ENCODE measurements at places on chromosomes 11 and 22.

DNA sequence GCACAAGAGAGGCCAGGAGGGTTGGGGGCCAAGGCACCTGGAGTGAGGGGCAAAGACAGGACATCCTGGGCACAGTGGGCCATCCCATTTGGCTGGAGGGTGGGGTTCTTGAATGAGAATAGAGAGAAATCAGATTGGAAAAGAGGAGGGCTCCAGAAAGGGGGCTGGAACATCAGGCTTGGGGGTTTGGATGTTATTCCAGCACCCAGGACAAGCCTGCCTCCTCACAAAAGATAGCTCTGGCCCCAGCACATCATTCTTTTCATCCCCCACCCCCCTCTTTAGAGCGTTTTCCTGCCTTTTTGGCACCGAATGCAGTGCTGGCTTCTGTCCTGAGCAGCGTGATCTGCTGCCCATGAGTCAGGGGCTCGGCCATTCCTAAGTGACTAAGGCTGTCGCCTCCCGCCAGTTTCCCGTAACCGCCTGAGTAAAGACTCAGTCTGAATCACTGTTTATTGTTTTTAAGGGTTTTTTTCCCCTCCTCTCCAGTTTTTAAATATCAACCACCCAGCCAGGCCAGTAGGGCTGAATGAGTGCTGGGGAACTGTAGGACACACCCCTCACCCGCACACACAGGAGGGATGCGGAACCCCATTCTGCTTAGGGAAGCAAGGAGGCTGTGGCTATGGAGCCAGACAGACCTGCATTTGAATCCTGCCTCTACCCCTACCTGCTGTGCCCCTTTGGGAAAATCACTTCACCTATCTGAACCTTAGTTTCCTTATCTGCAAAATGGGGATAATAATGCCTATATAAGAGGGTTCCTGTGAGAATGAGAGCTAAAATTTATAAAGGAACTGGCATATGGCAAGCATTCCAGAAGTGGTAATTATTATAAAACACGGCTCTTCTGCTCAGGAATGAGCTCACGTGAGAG lies 32.4 kb upstream of the NAV2 start:
- peak; percentile 93 for DNase-seq

- DNase-seq = no peak
Observed at GRCh38 chr11:65634440-65634839, 3.5 kb upstream of the SIPA1 start.

DNA sequence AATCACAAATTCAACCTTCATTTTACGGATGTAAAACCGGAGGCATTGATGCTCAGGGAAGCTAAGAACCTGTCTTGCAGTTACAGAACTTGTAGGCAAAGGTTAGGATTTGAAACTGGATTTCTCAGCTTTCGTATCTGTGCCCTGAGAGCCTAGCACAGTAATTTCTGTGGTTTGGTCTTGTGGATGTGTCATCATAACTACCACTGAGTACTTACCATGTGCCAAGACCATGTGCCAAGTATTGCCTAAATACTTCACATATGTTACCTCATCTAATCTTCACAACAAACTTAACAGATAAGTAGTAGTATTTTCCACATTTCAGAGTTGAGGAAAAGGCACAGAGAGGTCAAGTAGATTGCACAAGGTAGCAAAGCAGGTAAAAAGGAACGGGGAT lies 140.7 kb downstream of the NXPE2 start:
- DNase-seq = no peak

DNA sequence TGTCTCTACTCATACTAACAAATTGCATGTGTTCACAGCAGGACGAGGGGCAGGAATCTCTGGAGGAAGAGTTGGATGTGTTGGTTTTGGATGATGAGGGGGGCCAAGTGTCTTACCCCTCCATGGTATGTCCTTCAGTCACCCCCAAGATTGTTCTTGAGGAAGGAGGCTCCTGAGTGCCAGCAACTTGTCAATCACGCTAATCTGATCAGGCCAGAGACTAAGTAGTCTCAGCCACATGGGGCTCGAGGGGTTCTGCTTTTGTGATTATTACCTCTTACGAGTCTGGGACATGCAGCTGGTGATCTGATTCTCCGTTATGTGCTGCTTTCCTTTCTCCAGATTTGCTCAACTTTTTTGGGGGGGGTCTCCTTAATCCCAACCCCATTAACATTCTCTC lies 54.3 kb downstream of the CTNND1 start:
- DNase-seq = no peak

DNA sequence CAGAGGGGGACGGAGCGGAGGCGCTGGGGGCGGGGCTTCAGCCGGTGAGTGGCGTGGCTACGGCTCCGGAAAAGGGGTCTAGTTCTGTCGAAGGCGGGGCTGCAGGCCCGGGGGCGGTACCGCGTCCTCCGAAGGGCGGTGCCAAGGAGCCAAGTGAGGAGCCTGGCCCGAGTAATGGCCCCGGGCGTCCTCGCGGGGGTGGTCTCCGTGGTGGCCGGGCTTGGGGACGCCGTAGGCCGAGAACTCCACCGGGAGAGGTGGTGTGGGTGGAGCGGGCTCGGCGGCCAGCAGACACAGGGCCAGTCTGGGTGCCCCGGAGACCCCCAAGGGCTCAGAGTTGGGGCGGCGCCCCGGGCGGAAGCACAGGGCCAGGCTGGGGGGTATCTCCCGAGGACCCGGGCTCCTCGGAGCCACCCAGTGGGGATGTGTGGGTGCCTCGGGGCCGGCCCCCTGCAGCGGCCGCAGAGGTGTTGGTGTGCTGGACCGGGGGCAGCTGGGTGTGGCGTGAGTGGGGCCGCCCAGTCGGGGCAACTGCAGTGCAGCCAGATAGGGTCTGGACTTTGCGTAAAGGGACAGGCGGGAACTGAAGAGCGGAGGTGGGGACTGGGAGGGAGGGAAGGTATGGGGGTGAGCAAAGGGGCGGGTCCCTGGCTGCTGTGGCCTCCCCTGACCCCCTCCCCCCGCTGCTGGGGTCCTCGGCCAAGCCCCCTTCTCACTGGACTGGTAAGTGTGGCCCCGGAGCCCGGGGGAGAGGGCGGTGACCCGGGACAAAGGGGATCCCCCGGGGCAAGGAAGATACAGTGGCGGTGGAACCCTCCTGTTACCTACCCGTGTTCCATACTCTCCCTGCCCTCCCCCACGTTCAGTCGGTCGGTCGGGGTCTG lies 838 bp downstream of the FKBP2 start:
- DNase-seq = no peak

- DNase-seq = no peak
Observed at GRCh38 chr22:39941601-39942000, 18.6 kb upstream of the TMA7B start.

- DNase-seq = no peak
Observed at GRCh38 chr11:113400631-113401230, 13.2 kb downstream of the ANKK1 start.

All from amniotic stem cell (primary cell).